ENCODE measurements at places on chromosomes 2 and 18. TPM values are rescaled to one million over a fixed set of nuclear protein-coding genes. Genes with fewer than 3 reads are reported as not detected.

The FECH gene
- 43.6 TPM for total RNA-seq

The C1GALT1C1L gene
- 1.3 TPM for total RNA-seq

The CCDC74B gene
- total RNA-seq = 6.4 TPM

The THADA gene
- 21.0 TPM for total RNA-seq

The NCKAP5 gene
- total RNA-seq = 8.9 TPM

The MRPS9 gene
- total RNA-seq = 35.7 TPM

The MRO gene
- 20.9 TPM for total RNA-seq

The SCG2 gene
- 39.1 TPM for total RNA-seq

The CDCA7 gene
- total RNA-seq = 8.0 TPM

The CD28 gene
- 4.7 TPM for total RNA-seq

The HOXD13 gene
- total RNA-seq = 0.10 TPM

The CPO gene
- 0.40 TPM for total RNA-seq

The SLC9A4 gene
- 0.30 TPM for total RNA-seq

The IL1R1 gene
- 10.9 TPM for total RNA-seq

The WDCP gene
- 16.1 TPM for total RNA-seq

The DSEL gene
- total RNA-seq = 55.4 TPM

The LIMS2 gene
- total RNA-seq = 11.2 TPM

The SATB2 gene
- total RNA-seq = 18.1 TPM

The ZNF236 gene
- 23.0 TPM for total RNA-seq

The TDRD15 gene
- 1.4 TPM for total RNA-seq

The CUL3 gene
- total RNA-seq = 92.7 TPM

The CCDC141 gene
- 3.9 TPM for total RNA-seq

The DSC1 gene
- 0.28 TPM for total RNA-seq

The DSG4 gene
- total RNA-seq = not detected

The NT5DC4 gene
- 0.10 TPM for total RNA-seq

The NDC80 gene
- 14.9 TPM for total RNA-seq

The CPSF3 gene
- 39.2 TPM for total RNA-seq

The THSD7B gene
- 3.9 TPM for total RNA-seq

The CPS1 gene
- 15.6 TPM for total RNA-seq

The POTEJ gene
- total RNA-seq = 0.11 TPM

The CCDC178 gene
- total RNA-seq = 3.4 TPM

The LDLRAD4 gene
- total RNA-seq = 67.7 TPM

The INHBB gene
- total RNA-seq = 2.8 TPM

The CASP8 gene
- 17.1 TPM for total RNA-seq

The MC2R gene
- not detected for total RNA-seq

The RAB1A gene
- 96.1 TPM for total RNA-seq
